Femur (tissue), 1 donor: ENCODE measurements at places on chromosomes 2 and 18.

GRCh38 chr2:26647981-26648380 is 6.8 kb upstream of the CIB4 start:
- DNase-seq, result no peak

DNA sequence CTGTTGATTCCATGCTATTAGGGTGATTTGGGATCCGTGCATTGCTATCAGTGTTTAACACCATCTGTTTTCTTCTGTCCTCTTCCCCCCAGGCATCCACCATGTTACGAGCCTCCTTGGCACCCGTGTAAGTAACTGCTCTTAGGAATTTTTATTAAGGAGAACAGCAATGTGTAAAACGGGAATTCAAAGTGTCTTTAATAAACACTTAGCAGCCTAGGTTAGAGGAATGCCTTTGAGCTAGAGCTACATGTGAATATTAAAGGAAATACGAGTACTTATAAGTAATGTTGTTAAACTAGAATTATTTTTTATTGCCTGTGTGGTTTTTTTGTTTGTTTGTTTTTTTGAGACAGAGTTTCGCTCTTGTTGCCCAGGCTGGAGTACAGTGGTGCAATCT is 58.1 kb downstream of the ARMC9 start:
- no peak for DNase-seq

DNA sequence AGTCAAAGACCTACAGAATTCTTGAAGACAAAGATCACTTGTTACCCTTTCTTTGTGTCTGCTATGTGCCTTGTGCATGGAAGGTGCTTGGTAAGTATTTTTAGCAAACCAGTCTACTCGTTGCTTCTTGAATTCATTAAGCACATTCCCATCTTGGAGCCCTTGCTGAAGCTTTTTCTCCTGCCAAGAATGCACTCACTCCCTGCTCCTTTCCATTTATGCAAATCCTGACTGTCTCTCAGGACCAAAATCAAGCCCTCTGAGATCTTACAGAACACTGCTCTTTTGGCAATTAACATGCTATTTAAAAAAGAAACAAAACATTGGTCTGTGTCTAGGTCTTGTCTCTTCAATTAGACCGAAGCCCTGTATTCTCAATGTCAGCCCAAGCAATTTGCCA is 75.8 kb downstream of the CLHC1 start:
- DNase-seq, result no peak

DNA sequence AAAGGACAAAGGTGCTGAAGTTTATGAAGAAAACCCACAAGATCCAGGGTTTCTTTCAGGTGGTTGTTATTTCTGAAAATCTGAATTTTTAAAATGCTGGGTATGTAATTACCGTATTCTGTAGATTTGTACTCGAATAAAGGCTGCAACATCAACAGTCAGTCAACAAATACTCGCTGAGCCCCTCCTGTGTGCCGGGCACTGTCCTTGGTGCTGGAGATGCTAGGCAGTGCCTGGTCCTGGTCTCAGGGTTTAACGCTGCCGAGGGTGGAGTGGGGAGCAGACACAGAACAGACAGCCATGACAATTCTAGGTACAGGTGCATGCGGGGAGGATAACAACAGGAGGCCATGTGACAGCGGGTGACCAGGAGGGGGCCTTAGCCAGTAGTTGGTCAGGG is 27.2 kb upstream of the PDIA6 start:
- peak; percentile 33 for DNase-seq

DNA sequence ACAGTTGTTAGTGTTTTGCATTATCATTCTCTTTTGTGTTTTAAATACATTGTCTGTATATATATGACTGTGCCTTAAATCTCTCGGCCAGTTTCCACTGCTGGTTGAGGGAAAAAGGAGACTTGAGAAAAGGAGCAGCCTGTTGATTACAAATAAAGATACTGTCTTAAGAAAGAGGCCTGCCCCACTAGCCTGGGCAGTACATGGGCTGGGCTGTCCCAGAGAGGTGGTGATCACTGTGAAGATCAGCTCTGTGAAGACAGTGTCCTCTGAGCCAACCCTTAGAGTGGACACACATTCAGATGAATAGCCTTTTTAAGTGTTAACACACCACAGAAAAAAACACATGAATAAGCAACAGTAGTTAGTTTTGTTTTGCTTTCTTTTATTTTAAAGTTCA is 10.0 kb upstream of the OTX1 start:
- no peak for DNase-seq

DNA sequence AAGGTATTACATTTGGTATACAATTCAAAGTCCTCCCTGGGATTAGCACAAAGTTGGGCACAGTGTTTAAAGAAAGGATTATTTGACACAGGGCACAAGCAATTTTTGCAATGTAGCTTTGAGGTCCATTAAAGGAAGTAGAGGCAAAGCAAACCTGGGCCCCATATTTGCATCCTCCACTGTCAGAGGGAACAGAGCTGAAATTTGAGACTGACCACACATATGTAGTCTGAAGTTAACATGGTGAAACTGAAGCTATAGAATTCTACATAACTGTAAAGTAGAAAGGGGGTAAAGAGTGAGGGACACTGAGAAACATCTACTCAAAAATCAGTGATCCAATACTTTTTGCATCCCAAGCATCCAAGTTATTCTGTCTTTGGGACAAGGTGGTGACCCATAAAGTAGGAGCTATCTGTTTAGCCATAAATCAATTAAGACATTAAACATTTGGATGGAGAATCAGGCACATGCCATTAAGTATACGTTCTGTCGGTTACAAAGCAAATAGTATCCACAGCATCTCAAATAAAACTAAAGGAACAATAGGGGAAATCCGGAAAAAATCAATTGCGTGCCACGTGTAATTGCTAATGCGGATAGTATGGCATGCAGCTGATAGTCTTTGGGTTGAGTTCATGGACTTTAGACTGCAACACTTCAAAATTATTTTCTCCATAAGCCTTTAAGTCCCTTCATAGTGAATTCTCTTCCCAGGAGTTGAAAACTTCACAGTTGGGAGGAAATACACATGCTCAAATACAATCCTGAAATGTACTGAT is 72.6 kb downstream of the PLEKHM3 start:
- no peak for DNase-seq
